ENCODE measurements at places on chromosomes 6 and 20.
A peak's percentile ranks its signal among the peaks of the same experiment; 100 is the strongest.

DNA sequence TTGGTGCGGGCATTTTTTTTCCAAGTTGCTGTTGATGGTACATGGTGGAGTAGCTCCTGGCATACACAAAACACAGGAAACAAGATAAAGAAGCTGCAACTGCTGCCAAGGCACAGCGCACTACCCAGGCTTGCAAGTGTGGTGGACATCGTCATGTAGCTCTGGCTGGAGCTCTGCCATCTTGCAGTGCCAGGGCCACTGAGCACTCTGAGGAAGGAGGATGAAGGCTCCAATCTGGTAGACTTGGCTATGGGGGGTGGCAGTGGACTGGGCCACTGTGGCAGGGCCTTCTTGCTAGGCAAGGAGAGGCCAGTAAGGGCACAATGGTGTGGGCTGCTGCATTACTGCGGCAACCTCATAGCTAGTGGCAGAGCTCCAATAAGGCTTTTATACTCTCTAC is 263.5 kb downstream of the CENPW start:
- no peak for DNase-seq

DNA sequence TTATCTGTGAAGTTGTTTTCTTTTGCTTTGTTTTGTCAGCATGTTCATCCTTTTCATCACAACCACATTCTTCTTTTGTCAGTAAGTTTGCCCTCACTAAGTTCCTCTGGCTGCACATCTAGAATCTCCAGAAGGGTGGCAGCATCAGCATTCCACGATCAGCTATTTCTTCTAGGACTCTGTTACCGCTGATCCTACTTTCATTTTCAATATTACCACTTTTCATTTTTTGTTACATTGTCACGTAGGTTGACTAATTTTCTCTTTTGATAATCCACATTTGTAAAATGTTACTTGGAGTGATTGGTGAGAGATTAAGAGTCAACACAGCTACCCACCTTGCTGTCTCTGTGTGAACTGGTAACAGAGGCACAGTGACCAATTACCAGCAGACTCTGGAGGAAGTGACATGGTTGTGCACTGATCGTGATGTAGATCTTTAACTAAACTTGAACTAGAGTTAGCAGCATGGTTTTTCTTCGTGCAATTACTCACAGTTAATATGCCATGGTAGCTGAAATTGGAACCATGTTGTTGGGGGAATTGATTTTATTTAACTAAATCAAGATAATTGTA is 307.9 kb upstream of the SLC35B3 start:
- DNase-seq = no peak

GRCh38 chr20:38528167-38528566 is 52.8 kb upstream of the ADIG start:
- no peak for DNase-seq

GRCh38 chr20:18237682-18238081 is 50.6 kb upstream of the ZNF133 start:
- DNase-seq = no peak

GRCh38 chr6:118981884-118982574 is 47.1 kb upstream of the MCM9 start:
- DNase-seq = no peak

GRCh38 chr6:314377-314776 is 22.1 kb downstream of the DUSP22 start:
- no peak for DNase-seq

- DNase-seq = no peak
Observed at GRCh38 chr6:31901415-31901952, 402 bp downstream of the ZBTB12 start.

- no peak for DNase-seq
Observed at GRCh38 chr6:166670894-166671293, 43.8 kb upstream of the RPS6KA2 start.

GRCh38 chr6:13260831-13261230 is 67.5 kb downstream of the TBC1D7 start:
- DNase-seq = no peak

- DNase-seq = no peak
Observed at GRCh38 chr20:20499439-20499838, 131.5 kb downstream of the INSM1 start.

- no peak for DNase-seq
Observed at GRCh38 chr6:121603486-121603885, 168.0 kb downstream of the GJA1 start.

- no peak for DNase-seq
Observed at GRCh38 chr6:143806282-143807102, 36.6 kb upstream of the LTV1 start.

- no peak for DNase-seq
Observed at GRCh38 chr6:34362176-34362575, 30.3 kb downstream of the NUDT3 start.

DNA sequence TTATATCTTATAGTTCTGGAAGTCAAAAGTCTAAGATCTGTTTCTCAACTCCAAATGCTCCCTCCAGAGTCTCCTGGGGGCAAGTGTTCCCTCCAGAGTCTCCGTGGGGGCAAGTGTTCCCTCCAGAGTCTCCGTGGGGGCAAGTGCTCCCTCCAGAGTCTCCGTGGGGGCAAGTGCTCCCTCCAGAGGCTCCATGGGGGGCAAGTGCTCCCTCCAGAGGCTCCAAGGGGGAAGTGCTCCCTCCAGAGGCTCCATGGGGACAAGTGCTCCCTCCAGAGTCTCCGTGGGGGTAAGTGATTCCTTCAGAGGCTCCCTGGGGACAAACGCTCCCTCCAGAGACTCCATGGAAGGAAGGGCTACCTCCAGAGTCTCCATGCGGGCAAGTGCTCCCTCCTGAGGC is 34.0 kb upstream of the THBS2 start:
- no peak for DNase-seq

GRCh38 chr20:40416274-40416673 is 272.8 kb downstream of the MAFB start:
- DNase-seq = no peak

- DNase-seq = peak; percentile 61
Observed at GRCh38 chr6:122803171-122803661, 14.2 kb downstream of the SMPDL3A start.

DNA sequence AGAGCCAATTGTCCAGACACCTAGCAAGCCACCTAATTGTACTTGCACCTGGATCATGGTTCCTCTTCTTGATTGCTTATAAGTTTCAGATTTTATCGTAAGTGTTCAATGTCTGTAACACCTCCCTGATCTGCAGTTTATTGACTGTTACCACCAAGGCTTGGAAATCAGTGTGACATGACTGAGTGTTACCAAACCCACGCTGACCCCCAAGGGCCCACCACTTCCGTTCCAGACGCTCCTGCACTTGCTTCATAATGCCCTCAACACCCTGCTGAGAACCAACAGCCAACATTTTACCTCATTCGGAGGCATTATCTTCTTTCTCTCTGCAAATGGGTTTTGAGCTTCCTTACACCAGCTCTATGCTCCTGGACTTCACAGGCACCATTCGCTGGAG is 6.3 kb downstream of the CCR6 start:
- no peak for DNase-seq

GRCh38 chr20:59386809-59387208 is 86.4 kb downstream of the EDN3 start:
- no peak for DNase-seq

- DNase-seq = no peak
Observed at GRCh38 chr20:25196786-25197120, 1.2 kb downstream of the ENTPD6 start.

DNA sequence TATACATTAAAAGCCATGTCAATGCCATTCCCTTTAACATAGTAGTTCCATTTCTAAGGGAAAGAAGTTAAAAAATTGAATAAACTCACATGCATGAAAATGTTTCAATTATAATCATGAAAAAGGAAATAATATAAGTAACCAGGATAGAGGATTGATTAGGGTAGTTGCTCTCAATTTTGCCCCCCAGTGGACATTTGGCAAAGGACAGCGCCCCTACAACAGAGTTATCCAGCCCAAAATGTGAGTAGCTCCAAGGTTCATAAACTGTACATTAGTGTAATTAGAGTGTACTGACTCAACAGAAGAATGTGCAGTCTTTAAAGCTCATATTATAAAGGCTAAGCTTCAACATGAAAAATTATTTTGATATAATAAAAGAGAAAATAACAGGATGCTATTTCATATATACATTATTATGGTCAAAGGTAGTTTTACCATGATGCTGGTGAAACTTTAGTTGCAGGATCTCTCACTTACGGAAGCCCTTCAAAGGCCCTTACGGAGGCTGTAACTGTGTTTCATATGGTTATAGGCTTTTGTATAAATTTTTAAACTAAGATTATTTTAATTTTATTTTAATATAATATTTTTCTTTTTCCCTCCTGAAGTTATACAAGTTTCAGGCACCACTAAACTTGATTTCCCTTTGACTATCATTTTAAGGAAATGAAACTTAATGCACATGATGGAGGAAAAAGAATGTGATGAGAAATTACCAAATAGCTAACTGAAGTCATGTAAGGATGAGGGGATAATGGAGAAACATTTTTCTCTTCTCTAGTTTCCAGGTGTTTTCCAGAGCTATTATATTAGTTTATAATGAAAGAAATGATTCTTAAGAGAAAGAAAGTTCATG is 403.6 kb downstream of the PLCB1 start:
- no peak for DNase-seq

- no peak for DNase-seq
Observed at GRCh38 chr6:84428300-84428907, 201.0 kb upstream of the CEP162 start.

DNA sequence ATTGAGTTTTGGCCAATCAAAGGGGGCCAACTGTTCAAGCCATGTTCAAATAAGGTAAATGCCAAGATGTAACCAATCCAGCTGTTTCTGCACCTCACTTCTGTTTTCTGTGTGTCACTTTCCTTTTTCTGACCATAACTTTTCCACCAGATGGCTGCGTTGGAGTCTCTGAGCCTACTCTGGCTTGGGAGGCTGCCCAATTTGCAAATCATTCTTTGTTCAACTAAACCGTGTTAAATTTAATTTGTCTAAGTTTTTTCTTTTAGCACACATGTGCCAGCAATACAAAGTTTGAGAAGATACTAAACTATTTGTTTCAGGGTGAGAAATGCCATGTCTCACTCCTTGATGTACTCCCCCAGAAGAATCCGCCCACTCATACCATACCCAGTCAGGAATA is 52.1 kb downstream of the IYD start:
- no peak for DNase-seq

DNA sequence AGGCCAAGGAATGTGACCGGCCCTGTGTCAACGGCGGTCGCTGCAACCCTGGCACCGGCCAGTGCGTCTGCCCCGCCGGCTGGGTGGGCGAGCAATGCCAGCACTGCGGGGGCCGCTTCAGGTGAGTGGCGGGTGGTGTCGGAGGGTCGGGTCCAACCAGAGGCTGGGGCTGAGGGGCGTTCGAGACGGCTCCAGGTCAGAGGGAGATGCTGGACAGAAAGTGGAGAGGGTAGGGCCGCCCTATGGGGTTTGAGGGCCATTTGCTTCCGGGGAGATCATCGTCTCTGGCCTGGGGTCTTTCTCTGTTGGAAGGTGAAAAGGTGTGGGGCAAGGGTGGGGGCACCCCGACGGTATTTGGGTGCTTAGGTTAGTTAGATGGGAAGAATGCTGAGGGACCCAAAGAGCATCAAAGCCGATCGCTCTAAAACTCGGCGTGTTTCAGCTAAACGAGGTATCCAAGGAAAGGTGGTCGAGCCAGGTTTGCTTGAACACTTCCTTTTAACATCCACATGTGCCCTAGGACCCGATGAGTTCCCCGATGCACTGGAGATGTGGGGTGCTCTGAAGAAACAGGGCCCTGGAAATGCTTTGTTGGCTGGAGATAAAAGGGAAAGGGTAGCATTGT is 691 bp downstream of the ATRN start:
- no peak for DNase-seq

GRCh38 chr20:9392892-9393857 is 121.2 kb upstream of the LAMP5 start:
- peak; percentile 37 for DNase-seq

DNA sequence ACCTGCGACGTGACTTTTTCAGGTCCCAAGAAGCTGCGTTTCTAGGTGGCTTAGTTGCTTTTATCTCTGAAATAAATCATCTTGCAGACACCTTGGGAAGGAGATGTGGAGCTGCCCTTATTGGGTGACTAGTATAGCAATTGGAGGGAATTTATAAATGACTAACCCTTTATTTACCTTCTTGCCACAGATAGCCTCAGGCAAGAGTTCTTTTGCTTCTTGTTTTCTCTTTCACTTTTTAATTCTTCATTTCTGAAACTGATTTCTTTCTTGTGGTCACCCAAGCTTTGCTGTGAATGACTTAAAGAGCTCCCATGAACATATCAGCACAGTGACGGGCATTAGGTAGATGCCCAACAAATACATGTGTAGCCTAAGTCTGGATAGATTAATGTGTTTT is 3.0 kb downstream of the ADGRF4 start:
- no peak for DNase-seq

DNA sequence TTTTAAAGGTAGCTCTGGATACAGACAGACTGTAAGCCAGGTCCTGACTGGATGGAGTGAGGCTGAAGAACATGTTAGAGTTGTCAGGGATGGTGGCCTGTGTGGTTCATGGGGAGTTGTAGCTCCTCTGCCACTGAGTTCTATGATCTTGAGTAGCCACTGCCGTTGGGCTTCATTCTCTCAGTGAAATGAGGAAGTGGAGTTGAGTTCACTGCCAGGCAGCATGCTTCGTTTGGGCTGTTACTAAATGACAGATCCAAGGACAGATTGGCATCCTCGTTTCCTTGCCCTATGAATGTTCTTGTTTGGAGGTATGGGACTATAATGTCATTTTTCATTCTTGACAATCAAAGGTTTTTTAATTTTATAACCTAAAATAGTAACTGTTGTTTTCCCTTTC is 37.2 kb downstream of the SCAND1 start:
- DNase-seq = no peak

DNA sequence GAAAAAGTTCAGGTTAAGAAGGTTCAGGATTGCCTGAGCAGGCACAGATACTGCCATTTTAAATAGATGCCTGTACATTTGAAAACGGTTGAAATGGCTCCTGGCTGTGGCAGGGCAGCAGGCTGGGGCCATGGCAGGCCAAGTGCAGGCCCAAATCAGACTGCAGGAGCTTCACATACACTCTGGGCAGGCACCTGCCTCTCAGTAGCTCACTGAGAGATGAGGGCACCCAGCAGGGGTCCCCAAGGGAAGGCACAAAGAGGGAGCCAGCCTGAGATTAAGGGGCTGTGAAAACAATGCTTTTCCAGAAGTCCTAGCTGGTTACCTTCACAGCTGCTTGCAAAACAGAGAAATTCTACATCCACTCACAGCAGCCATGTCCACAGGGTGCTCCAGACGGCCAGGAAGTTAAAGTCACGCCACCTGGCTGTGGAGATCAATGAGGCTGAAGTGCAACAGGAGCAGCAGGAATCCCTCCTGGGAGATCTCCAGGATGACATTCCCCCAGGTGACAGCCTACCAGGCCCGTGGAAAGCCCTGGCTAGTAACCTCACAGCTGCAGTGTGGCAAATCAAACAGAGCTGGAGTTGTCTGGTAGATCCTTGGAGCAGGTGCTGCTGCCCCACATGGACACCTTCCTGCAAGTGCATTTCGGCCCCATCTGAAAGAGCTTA is 6.2 kb upstream of the RAET1E start:
- no peak for DNase-seq

GRCh38 chr6:119720160-119720559 is 370.6 kb upstream of the MAN1A1 start:
- DNase-seq = no peak

All from fibroblast of skin of left biceps (primary cell).